ENCODE measurements at places on chromosomes 1 and 21.

DNA sequence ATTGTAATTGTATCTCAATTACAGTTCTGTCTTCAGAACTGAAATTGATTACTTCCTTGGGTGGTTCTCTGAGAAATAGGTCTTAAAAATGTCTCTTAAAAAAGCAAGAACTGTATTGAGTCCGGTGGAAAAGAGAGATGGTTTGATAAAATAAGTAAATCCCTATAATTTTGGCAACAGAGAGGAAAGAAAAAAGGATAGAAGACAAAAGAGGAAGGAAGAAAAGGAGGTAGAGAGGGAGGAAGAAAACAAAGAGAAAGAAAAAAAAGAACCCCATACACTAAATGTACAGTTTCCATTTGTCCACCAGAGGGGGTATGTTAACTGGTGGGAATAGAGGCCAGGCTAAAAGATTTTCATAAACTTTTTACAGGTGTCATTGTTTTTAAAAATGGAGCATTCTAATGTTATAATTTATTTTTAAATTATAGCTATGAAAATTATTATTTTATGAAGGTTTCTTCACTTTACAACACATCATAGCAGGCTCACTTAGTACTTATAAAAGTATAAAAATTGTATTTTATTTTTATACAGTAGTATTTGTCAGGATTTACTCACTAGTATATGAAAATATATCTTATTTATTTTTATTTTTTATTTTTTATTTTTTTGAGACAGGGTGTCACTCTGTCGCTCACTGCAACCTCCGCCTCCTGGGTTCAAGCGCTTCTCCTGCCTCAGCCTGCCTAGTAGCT is 2.1 kb upstream of the UBE2T start:
- no peak for DNase-seq

- no peak for DNase-seq
Observed at GRCh38 chr1:214165850-214166374, 115.0 kb upstream of the SMYD2 start.

- DNase-seq: no peak
Observed at GRCh38 chr1:20371883-20372282, 81.2 kb downstream of the VWA5B1 start.

DNA sequence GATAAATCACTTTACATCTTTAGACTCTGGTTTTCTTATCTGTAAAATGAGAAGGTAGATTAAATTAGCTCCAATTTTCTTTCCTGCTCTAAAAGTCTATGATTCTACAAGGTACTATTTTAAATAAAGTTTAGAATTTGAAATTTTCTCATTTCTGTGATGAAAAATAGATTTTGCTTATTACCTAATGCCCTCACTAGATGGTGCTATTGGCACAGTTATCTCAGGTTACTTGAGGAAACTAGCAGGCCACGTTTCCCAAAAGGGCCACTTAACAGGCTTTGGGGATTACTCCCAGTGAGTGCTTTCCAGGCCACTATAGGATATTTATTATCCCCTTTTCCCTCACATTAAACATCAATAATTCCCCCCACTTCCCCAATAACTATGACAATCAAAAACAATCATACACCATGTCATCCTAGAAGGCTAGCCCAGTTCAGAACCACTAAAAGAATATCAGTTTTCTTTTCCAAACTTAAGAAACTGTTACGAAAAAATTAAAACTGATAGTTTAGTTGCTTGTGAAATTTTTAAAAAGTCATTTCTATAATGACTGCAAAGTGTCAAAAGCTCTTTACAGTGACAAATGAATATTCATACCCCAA is 30.6 kb downstream of the OMA1 start:
- no peak for DNase-seq

DNA sequence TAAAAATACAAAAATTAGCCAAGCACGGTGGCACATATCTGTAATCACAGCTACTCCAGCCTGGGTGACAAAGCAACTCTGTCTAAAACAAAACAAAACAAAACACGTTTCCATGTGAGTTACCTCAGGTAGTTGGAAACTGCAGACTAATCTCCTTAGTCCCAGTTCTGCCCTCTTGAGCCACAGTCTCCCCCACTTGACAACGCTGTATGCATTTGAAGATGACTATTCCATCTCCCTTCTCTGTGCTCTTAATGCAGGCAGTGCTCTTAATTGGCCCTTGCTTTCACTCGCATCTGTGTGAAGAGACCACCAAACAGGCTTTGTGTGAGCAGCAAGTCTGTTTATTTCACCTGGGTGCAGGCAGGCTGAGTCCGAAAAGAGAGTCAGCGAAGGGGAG is 19.6 kb upstream of the DHCR24 start:
- DNase-seq: no peak

- DNase-seq: no peak
Observed at GRCh38 chr1:48671578-48671977, 105.1 kb downstream of the BEND5 start.

DNA sequence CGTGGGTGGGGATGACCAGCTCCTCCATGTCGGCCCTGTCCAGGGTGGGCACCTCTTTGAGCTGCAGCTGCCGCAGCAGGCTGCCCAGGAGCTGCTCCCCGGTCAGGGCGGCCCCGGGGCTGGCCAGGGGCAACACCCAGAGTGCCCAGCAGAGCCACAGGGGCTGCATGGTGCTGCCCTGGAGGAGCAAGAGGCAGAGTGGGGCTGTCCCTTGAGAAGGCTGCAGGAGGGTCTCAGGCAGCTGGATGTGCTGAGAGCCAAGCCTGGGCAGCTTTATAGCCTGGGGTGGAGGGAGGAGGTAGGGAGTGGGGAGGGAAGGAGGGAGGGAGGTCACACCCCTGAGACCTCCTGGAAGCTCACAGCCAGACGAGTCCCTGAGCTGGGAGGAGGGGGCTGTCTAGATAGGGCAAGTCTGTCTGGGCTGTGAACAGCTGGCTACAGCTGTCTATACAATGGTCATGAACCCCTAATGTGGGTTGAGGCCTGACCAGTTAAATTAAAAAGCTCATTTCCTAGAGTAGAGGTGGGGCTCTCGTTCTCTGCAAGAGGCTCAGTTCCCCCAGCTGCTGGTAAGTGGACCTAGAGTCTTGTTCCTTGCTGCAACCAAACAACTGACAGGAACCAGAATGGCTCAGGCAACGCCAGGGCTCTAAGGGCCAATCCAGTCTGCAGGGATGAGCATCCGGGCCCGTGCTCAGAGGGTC is at the start of gene LEFTY1:
Gene LEFTY1 (minus strand): TSS at position 249 of the 704 bp plus-strand sequence. CDS start 80 bp downstream, at position 169.
- DNase-seq: no peak

GRCh38 chr1:8764293-8764937 is 53.0 kb downstream of the RERE start:
- DNase-seq: no peak

DNA sequence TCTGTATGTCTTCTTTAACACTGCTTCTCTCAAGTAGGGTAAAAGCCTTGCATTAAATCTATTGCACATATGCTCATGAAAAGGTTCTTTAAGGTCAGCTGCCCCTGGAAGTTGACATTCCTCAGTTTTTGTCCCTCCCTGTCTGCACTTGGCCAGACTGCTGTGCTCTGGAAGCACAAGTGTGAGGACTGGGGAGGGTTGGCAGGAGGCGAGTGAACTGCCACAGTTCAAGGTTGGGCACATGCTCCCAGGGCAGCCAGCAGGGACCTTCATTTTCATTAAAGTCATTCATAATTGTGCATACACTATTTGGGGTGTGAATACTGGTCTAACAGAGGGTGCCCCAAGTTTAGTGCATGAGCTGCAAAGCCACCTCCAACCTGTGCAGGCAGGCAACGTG is 10.9 kb upstream of the THEM5 start:
- no peak for DNase-seq

- DNase-seq: peak; percentile 33
Observed at GRCh38 chr1:48776393-48777218, at the start of gene BEND5. BEND5 (minus strand) TSS chr1:48776891; CDS start chr1:48776831, 60 bp downstream.

DNA sequence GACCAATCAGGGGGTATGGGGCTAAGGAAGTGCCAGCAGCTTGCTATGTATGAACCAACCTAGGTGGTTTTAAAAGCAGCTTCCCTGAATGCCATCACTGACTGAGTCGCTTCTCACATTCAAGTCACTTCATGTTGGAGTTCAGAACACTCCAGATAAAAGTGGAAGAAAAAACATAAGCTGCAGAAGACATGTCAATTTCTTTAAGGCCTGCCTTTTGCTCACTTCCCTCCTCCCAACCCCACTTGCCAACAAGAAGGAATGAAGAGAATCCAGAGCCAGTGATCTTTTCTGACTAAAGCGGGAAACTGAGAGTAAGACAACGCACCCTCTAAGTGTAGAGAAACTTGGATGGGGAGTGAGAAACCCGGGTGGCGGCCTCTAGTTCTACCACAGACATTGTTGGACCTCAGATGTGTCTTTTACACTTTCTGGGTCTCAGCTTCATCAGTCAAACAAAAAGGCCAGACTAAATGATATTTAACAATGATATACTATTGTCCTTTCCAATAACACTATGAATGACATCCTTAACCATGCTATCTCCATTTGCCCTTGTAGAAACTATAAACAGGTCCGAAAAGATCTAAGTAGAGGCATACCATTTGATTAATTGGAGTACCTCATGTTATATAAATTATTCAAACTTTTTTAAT is 54.1 kb downstream of the LUZP1 start:
- DNase-seq: no peak

DNA sequence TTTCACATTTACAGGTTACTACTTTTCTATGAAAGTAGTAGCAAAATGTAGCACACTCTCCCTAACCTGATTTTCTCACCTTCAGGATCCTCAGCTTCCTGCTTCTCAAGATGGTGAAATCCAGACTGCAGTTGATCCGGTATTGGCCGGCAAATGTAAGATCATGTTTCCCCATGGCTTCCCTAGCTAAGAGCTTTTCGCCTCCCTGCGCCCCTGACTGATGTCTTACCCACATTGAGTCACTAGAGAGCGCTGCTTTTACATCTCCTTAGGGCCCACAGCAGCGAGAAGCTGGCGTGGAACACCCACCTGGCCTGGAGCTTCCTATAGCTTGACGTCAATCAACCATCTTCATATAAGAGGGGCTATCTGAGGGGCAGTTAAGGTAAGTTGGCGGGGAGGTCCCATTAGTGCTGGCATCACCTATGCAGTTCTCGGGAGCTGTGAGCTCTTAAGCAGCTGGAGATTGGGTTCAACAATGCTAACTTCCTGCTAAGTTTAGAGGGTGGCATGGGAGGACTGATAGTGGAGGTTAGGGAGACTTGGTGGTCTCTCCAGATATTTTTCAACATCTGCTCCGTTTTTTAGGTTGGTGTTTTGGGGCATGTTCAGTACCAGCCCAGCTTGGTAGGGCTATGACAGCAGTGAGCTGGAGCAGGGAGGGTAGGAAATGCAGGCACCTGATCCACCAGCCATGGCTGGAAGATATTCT is 5.5 kb downstream of the PTPN7 start:
- no peak for DNase-seq

DNA sequence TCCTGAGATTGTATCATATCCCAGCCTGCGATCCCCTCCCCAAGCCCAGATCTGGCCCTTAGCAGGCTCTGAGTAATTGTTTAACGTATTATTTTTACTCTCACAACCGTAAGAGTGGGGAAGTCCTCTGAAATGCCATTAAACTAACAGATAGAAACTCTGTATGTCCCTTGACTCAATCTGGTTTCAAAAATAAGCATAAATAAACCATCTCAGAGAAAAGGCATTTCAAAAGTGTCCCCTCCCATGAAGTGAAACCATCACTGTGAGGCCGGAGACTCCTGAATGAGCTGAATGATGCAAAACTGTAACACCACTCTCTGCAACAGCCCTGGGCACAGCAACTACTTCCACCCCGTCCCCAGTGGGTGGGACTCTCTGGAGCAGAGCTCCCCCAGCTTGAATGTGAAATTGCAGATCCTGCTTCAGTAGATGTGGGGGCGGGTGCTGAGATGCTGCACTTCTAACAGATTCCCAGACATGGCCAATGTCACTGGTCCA is 104.1 kb downstream of the SYF2 start:
- DNase-seq: no peak

DNA sequence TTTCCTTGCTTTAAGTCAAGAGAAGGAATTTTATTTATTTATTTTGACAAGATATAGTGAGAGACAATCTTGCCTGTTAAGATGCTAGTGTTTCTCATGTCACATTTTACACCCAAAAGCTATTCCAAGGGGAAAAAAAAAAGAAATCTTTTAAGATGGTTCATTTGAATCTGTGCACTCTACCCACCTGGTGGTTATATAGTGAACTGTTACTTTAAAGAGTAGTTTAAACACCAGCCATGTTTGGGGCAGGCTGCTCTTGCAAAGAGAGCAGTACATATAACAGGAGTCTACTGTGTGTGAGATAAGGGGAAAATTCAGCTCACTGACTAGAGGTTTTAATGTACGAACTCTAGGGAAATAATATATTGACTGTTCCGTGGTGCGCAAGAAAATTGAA is 3.3 kb upstream of the ELAVL4 start:
- DNase-seq: no peak

GRCh38 chr1:192709544-192709943 is 73.6 kb downstream of the RGS13 start:
- DNase-seq: no peak

- DNase-seq: no peak
Observed at GRCh38 chr1:69485616-69486015, 82.1 kb upstream of the LRRC7 start.

All from stimulated activated CD8-positive, alpha-beta memory T cell treated with anti-CD3 and anti-CD28 coated beads, Interleukin-4, amount 100 ng/mL, for 24 hours (primary cell).